ENCODE measurements at places on chromosomes 5 and 9. TPM values are rescaled to one million over a fixed set of nuclear protein-coding genes. Genes with fewer than 3 reads are reported as not detected.

Gene FOXI1
- not detected for total RNA-seq

Gene MLANA
- total RNA-seq, result not detected

Gene DMRT3
- not detected for total RNA-seq

Gene RASGRF2
- total RNA-seq, result 7.5 TPM

Gene EIF4E1B
- not detected for total RNA-seq

Gene DOK3
- total RNA-seq, result 1.5 TPM

Gene SPAG8
- 0.48 TPM for total RNA-seq

Gene STKLD1
- total RNA-seq, result 0.13 TPM

Gene PCDHB7
- total RNA-seq, result under 0.01 TPM

Gene SLC36A3
- not detected for total RNA-seq

Gene FGF1
- total RNA-seq, result not detected

Gene NREP
- total RNA-seq, result 119 TPM

Gene ARID3C
- not detected for total RNA-seq

Gene FOXD4L3
- not detected for total RNA-seq

Gene ACSL6
- total RNA-seq, result not detected

Gene FAM151B
- 1.2 TPM for total RNA-seq

Gene KCNV2
- total RNA-seq, result not detected

Gene GPRIN1
- 4.5 TPM for total RNA-seq

Gene TTC39B
- 5.0 TPM for total RNA-seq

Gene AGGF1
- 22.4 TPM for total RNA-seq

Gene PCSK5
- total RNA-seq, result 6.7 TPM

Gene CDK7
- total RNA-seq, result 45.8 TPM

Gene GPR151
- total RNA-seq, result not detected

Gene LIFR
- 64.1 TPM for total RNA-seq

Gene FOXE1
- total RNA-seq, result not detected
